Head of caudate nucleus (tissue), 42 donors: ENCODE measurements at places on chromosomes 12 and 14.

- DNase-seq, result no peak
These were observed 193.8 kb downstream of the TMTC2 start for GRCh38 chr12:82880442-82880901.

DNA sequence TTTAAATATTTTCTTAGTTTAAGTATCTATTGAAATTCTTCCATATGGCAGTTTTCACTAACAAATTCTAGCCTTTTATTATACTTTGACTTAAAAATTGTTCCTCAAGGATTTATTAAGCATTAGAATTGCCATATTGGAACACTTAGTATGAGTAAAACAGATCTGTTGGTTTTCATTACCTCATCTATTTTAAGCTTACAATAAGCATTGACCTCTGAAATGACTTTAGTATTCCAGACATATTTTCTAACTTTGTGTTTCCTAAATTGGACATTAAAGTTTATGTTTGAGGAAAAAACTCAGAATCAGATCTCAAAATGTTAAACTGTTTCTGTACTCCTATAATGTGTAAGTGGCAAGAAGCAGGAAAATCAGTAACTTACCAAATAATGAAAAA lies 48.4 kb downstream of the CSRP2 start:
- DNase-seq, result no peak

DNA sequence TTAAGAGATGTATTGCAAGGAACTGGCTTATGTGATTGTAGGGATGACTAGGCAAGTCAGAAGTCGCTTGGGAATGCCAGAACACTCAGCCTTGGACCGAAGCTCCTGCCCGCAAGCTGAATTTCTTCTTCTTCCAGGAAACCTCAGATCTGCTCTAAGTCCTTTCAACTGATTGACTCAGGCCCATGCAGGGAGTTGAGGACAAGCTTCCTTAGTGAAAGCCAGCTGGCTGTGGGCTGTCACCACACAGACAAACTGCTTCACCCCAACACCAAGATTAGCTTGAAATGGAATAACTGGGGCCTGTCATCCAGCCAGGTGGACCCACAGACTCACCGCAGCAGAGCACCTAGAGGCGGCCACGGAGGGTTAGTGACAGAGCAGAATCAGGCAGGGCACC lies 24.7 kb downstream of the BDKRB2 start:
- DNase-seq, result no peak

- no peak for DNase-seq
These were observed 14.4 kb downstream of the SPTLC2 start for GRCh38 chr14:77601846-77602619.

DNA sequence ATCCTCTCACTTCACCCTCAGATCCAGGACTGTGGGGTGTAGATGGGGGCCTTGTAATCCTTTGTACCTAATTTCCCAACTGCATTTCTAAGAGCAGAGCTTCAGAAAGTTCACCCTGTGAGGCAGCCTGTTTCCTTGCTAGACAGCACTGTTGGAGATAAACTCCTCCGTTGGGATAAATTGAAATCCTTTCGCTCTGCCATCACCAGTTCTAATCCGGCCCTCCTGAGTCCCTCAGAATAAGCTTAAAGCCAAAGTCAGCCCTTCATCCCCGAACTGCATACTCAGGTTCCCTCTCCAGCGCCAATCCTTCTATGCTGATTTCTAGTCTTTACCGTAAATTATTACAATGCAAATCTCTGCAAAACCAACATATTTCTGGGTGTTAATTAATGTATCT lies 114.7 kb downstream of the PRMT8 start:
- DNase-seq, result no peak

GRCh38 chr12:4160314-4161040 lies 113.1 kb upstream of the CCND2 start:
- DNase-seq, result no peak

DNA sequence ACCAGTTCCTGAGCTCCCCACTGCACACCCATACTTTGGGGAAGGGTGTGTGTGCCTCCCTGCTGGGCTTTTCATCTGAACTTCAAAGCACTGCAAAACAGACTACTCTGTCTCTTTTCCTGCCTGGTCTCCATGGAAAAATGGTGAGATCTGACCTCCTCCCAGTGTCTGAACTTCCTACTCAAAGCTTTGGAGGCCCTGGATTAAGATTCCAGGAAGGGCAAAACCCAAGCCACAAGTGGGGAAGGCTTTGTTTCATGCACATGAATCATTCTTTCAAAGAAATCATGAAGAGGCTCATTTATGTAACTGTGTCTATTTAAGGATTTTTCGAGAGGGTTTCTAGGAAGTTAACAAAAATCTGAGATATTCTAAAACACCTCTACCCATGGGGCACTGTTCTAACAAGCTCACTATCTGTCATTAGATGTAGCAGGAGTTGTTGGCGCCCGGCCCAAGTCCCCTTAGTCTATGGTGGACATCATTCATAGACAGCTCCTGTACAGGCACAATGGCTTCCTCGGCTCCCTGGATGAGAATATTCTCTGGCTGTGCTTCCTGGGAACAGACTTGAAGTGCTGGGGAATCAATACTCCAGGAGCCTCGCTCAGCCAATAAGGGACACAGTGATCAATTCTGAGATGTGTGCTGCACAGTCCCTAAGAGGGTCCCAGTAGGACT lies 224.0 kb downstream of the KTN1 start:
- DNase-seq, result no peak

DNA sequence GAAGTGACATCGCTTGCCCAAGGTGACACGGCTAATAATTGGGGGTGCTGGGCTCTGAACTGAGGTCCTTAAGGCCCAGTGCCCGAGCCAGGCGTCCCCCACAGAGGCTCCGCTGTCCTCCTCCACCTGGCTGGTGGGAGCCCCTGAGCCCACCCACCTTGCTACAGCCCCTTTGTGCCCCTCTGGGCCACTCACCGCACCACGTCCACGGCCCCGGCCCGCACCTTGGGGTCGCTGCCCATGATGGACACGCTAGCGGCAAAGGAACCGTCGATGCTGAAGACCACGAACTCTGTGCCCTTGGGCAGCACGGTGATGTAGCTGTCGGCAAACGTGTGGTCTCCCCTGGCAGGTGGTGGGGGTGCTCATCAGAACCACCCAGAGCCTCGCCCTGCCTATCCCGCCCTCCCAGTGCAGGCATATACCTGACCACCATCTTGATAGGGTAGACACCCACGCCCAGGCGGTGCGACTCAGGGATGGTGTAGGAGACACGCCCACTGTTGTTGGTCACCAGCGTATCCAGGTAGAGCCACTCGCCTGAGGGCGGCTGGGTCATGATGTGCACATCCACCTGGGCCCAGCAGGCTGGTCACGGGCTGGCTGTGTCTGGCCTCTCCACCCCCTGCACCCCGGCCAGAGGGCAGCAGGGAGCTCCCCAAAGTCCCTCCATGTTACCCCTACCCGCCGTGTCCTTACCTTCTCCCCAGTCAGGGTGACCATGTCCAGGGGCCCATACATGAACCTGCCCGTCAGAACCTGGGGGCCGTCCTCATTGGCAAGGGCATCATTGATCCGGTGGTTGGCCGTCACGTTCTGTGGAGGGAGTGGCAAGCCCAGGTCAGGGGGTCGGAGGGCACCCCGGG lies 6.8 kb downstream of the ARL6IP4 start:
- DNase-seq, result no peak

DNA sequence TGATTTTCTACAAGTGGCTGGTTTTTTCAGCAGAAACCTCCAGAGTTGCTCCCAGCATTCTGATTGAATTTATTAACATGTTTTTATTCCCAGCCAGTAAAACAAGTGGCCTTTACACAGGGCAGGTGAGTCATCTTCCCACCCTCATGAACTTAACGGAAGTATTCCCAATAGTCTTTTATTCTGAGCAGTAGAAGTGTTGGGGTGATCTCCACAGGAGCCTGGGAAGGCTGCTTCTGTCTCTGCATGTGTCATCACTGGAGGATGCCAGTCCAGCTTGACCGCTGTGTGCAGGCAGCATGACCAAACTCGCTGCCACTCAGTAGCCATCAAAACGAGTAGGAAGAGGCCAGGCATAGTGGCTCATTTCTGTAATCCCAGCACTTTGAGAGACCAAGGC lies 13.4 kb upstream of the DNAH10 start:
- DNase-seq, result no peak

DNA sequence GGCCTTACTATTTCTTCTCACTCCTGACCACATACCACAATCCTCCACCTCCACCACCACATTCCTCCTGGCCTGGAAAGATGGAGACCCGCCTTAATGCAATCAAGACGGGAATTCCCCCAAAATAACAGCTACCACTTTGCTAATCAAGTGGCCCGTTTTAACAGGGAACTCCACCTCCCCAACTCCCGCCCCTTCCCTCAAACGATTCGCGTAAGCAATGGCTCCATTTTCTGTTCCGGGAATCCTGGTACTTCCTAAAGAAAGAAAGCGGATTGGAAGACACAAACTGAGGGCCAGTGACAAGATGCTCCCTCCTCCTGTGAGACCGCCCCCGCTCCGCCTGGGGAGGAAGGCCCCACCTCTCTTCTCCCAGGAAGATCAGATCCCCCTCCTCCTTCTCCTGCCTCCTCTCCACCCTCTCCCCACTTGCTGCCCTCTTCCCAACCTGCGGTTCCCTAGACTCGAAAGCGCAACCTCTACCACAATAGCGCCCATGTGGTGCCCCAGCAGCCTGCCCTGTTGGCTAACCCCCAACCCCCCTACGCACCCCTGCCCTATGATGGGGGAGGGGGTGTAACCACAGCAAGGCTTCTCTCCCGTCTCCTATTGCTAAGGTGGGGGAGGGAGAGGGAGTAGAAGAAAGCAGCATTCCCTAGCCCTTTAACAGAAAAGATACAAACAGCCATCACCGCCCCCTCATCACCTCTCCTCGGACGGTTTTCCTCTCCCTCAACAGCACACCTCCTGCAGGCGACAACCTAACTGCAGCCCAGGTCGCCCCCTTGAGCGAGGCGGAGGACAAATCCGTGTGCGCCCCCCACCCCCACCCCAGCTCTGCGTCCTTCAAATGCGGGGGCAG lies 777 bp downstream of the ARF3 start:
- DNase-seq, result peak; percentile 71

DNA sequence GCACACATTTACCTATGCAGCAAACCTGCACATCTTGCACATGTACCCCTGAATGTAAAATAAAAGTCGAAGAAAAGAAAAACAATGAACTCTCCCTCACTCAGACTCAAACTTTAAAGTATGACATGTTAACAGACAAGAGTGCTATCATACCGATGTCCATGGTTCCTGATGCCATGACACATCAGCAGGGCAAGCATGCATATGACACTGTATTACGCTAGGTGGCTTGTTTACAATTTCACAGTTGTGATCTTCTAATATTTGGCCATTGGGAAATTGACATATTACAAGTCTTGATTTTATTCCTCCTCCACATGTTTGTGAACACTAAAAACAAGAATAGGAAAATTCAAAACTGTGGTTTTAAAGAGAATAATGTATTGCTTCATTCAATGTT lies 126.6 kb downstream of the ADAMTS20 start:
- no peak for DNase-seq

- no peak for DNase-seq
These were observed 660.4 kb downstream of the VRK1 start for GRCh38 chr14:97457575-97458085.

DNA sequence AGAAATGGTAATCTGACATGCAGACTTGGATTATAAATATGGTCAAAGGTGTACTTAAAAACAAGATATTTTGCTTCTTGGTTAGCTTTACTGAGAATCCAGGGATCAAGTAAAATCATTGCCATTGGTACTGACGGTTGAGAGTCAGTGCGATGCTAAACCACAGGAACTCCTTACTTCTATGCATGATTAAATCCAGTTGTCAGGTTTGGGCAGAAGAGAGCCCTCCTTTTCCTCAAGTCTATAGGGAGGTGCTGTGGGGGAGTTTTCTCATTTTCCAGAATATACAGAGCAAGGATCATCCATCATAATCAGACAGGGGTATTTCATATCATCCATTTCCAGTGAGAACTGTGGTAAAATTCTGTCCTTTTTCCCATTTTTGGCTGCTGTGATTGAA lies 839.1 kb downstream of the NRXN3 start:
- DNase-seq, result no peak

GRCh38 chr12:22860926-22861325 lies 236.0 kb downstream of the ETNK1 start:
- no peak for DNase-seq

DNA sequence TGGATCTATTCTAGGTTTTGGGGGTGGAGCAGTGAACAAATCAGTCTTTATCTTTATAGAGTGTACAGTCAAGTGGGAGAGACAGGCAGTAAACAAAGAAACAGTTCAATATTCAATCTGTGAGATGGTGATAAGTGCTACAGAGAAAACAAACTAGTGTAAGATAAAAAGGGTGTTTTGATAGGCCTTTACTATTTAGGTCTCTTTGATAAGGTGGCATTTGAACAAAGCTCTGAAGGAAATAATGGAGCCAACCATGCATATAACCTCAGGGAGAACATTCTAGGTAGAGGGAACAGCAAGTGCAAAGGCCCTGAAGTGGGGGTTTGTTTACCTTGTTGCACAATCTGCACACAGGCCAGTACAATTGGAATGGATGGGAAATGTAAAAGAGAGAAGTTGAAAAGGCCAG lies 47.3 kb downstream of the PTPN11 start:
- DNase-seq, result no peak

GRCh38 chr12:98769068-98769467 lies 124.0 kb downstream of the APAF1 start:
- no peak for DNase-seq

- no peak for DNase-seq
These were observed 53.3 kb upstream of the STK38L start for GRCh38 chr12:27190761-27191160.

- DNase-seq, result no peak
These were observed 61.0 kb downstream of the KIF26A start for GRCh38 chr14:104199266-104199895.

- DNase-seq, result no peak
These were observed 70.7 kb downstream of the PPHLN1 start for GRCh38 chr12:42396473-42397259.

DNA sequence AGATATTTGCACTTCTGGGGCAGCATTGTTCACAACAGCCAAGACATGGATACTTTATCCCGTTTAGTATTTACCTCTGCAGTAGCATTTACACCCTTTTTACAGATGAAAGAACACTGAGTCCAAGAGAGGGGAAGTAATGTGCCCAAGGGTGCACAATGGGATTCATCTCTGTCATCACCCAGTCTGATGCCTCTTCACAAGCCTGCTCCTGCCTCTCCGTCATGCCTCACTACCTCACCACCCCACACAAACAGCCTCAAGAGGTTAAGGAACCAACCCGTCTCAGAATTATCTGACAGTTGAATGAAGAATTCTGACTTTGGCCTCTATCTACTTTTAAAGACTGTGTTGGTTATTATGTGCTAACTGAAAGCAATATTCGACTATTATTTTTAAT lies 368.4 kb downstream of the ATP23 start:
- no peak for DNase-seq

- no peak for DNase-seq
These were observed 15.6 kb downstream of the CNOT2 start for GRCh38 chr12:70258605-70259403.

DNA sequence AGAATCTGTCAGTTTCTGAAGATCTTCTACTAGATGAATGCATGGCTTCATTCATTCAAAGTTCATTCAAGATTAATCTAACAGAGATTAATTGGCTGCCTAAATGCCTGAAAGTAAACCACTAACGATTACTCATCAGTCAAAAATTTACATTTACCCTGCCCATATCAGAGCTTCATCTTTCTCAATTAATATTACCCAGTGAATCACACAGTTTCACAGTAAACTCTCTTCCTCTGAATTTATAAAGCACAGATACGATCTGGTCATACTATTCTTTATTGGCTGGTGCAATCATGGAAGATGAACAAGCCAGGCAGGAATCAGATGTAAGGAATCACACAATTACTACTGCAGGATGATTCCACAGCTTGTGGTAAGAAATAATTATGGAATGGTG lies 377.7 kb downstream of the SLC16A7 start:
- no peak for DNase-seq

- DNase-seq, result peak; percentile 59
These were observed 140.8 kb downstream of the ERC1 start for GRCh38 chr12:1131811-1132224.

- no peak for DNase-seq
These were observed 36.9 kb upstream of the DLGAP5 start for GRCh38 chr14:55228261-55228660.
